ENCODE measurements at places on chromosomes 2 and 18.

GRCh38 chr2:134927195-134927594, 8.6 kb downstream of the CCNT2 start:
- no peak for DNase-seq

- no peak for DNase-seq
Observed at GRCh38 chr2:177747384-177747783, 325.2 kb downstream of the PDE11A start.

DNA sequence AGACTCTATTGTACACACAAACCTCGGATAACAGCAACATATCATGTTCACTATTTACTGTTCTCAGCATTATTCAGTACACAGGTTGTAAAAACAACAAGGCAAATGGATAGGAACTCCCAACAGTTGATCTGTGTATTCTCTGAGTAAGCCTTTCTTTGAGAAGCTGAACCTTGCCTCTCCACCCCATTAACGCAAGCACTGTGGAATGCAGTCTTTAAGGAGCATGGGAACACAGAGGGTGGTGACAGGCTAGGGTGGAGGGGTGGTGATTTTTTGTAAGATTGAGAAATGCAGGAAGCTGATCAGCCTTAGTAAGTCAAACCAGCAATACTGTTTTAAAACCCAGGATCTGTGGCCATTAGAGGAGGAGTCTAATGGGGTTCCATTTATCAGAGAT, 19.6 kb upstream of the SERPINB11 start:
- DNase-seq: no peak

GRCh38 chr2:12855508-12855907, 138.8 kb downstream of the TRIB2 start:
- no peak for DNase-seq

DNA sequence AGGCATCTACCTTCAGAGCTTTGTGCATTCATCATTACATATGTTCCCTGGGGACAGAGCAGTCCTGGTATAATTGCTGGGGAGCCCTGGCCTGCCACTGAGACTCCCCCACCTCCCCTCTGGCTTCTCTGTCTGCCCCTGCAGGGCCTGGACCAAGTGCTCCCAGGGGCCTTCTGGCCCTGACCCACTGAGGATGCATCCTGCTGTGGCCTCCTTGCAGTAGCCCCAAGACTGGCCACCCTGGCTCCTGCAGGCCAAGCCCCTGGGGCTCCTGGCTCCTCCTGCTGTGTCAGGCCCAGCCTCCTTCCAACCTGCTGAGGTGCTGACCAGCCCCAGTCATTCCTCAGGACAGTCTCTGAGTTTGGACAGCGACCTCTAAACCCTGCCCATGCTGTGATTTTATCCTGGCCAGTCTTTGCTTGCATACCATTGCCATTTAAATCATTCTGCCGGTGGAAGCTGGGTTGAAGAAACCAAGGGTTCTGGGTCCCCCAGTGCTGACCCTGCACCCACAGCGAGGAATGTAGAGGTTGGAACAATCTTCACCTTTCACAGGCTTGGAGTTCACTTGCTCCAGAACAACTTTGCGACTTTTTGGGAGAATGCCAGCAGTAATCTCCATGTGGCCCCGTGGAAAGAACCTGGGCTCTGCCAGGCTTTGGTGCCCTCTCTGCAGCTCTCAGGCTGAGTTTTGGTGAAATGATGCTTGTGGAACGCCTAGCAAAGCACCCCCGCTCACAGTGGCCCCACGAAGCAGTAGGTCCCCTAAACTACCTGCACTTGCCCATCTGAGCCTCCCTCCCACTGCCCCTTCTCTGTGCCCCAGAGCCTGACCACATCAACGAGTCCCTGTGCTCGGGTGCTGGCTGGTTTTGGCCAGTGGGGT, 167.3 kb upstream of the GLI2 start:
- no peak for DNase-seq

DNA sequence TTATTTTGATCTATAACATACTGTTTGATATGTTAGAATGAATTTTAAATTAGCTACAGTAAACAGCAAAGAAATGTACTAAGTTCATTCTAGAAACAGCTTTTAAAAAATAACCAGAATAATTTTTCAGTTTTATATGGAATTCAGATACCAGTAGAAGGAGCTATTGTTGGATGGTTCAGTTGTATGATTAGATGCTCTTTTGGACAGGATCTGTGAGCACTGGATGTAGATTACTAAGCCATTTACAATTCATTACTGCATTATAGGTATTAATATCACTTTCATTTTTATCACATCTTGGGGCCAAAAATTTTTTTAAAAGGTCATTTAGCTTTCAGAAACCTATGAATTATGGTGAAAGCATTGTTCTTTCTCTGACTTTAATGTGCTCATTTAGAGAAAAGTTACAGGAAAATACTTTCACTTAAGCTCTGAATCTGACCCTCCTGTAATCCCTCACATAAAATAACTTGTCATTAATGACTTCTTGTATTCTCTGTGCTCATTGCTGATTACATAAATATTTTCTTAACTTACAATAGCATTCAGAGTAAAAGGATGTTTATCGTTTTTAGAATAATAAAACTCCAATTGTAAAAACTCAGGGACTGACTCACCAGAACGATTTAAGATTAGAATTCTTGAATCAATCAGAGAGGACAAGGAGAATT, 750.2 kb downstream of the SLC4A3 start:
- no peak for DNase-seq

- DNase-seq: no peak
Observed at GRCh38 chr2:54546518-54546917, 90.4 kb downstream of the SPTBN1 start.

DNA sequence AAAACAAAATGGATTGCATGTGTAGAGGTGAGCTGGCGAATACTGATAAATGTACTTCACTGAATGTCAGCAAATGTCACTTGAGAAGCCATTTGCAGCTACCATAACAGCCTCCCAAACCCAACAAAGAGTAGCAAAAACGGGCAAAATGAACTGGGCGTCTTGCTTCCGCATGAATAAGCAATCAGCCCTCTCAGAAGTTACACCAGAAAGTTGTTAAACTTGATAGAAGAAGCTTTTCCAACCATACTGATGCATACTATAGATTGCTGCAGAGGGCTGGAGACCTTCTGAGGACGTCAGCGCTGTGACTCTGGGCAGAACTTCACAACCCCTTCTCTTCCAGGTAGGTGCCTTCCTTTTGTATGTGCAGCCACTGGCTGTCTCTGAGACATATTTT, 18.7 kb upstream of the SIX3 start:
- no peak for DNase-seq

- no peak for DNase-seq
Observed at GRCh38 chr2:39447266-39448168, 10.4 kb upstream of the MAP4K3 start.

GRCh38 chr18:35171315-35171987, 69.4 kb upstream of the ZNF397 start:
- no peak for DNase-seq

DNA sequence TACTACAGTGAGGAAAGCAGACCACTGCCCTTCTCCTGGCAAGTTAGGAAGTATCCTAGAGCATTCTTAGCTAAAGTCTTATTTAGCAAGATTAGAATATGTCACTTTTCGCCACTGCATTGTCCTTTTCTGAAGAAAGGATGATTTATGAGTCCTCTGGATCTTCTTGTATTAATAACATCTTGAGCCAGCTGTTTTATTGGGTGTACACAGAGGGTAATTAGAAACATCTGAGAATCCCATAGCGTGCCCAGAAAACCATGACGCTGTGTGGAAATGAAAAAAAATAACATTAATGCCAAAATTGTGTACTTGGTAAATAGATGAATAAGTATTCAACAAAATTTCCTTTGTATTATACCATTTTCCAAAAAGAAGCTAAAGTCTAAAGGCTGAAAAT, 198.7 kb downstream of the LTBP1 start:
- DNase-seq: no peak

GRCh38 chr2:172100935-172101820, 1.5 kb downstream of the DLX2 start:
- DNase-seq: no peak

- DNase-seq: no peak
Observed at GRCh38 chr2:160368988-160369930, 124.3 kb downstream of the RBMS1 start.

- DNase-seq: no peak
Observed at GRCh38 chr2:190847504-190848081, 33.0 kb upstream of the GLS start.

GRCh38 chr2:233455491-233455890, 101.2 kb downstream of the DGKD start:
- DNase-seq: no peak

GRCh38 chr2:161586517-161587167, 37.6 kb upstream of the SLC4A10 start:
- no peak for DNase-seq

- no peak for DNase-seq
Observed at GRCh38 chr18:76490670-76491472, 4.2 kb downstream of the ZNF516 start.

DNA sequence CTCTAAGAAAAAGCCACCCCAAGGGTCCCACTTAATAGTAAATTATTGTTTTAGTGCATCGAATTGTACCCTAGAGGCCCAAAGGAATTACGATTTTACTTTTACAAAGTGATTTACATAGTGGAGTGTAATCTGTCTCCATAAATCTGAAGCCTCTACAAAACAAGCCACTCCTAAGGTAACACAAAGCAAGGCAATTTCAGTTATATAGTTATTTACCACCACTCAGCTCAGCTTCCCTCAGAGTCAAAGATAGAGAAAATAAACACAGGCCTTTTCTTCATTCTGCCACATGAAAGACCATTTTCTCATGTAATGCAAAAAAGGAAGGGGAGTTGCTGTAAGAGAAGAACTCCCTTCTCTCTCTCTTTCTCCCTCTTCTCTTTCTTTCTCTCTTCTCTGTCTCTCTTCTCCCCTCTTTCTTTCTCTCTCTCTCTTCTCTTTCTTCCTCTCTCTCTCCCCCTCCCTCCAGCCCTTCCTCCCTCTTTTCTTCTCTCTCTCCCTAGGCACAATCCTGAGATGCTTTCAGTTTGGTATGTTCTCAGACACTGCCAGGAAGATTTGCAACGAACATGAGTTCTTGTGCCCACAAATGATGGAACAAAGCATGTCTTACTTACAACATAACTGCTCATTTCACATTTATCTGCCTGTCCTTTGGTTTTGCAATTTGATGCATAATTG, 264.5 kb downstream of the BCL2 start:
- DNase-seq: no peak

GRCh38 chr2:6845903-6846302, 19.8 kb downstream of the CMPK2 start:
- DNase-seq: no peak

GRCh38 chr2:152222975-152223637, 47.5 kb upstream of the STAM2 start:
- no peak for DNase-seq

GRCh38 chr2:68536000-68536399, 68.6 kb downstream of the APLF start:
- DNase-seq: no peak

- DNase-seq: no peak
Observed at GRCh38 chr2:62149708-62150107, 46.2 kb upstream of the B3GNT2 start.

- DNase-seq: no peak
Observed at GRCh38 chr2:229775614-229776313, 61.4 kb upstream of the DNER start.

DNA sequence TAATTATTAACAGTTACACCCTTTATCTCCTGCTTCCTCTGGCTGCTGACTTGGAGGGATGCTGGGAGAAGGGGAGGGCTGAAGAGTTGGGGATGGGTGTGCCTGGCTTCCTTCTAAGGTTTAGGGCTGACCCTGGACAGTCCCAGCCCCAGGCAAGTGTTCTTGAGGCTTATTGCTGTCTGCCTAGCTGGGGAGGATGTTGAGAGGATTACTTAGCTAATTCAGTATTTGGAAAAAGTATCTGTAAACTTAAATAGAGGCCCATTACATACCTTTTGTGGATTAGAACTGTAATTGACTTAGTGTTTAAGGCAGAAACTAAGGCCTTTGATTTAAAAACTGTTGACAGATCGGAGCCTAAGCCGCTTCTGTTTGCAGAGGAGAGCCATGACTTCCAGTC, 67.6 kb downstream of the AGAP1 start:
- DNase-seq: no peak

DNA sequence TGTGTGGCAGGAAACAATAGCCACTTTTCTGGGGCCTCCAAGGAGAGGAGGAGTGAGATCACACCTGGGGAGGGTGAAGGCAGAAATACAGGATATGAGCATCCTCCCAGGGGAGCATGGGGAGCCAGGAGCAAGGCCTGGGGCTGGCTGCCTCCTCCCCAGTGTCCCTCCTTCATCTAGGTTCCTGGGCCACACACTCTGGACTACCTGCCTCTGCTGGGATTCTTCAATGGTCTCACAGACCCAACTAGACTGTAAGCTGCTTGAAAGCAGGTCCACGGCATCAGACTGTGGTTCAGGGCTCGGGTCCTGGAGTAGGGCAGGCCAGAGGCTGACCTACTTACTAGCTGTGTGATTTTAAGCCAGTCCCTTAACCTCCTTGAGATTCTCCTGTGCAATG, 94.0 kb downstream of the MCFD2 start:
- DNase-seq: no peak

DNA sequence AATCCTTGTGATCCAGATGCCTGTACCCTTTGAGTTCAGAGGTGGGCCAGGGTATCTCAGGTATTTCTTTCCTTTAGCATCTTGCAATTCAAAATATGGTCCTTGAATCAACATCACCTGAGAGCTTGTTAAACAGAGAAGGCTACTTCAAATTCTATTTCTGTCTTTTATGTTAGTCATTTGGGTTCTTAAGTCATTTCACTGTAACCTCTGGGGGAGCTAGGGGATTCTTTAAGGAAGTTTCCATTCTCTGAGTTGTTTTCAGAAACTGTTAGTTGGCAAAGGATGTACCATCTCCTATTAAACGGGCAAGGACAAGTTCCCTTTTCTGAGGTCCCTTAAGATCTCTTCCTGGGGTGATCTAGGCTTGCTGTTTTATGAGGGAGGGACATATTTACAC, 16.6 kb downstream of the CFLAR start:
- DNase-seq: no peak

DNA sequence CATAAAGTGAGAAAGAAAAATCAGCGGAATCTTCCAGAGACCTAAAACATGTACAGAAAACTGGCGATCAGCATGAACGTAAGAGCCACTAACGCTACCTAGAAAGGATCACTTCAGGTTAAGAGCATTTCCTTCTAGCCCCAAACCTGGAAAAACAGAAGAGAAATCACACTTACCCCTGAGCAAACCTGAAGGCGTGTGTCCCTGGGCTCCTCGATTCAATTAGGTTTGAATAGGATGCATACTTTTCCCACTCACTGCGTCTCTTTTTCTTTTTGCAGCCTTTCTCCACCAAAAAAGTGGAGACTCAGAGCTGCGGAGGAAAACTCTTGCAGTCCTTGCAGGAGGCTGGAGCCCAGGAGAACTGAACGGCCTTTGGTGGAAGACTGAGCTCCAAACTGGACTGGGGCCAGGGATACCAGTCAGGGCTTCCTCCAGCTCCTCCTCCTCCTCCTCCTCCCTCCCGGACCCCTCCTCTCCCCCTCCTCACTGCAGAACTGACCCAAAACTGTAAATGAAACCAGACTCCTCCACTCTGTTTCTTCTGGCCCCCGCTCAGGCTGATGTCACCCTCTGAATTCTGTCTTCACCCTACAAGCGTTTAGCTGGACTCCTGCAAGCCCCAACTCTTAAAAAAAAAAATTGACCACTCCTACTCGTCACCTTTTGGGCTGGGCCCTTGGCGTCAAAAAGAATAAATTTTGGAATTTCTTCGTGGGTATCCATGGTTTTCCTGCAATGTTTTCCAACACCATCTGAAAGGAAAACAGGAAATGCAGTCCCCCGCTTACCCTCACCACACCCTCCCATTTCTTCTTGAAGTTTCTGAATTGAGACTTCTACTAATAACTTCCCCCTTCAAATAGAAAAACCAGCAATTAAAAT, at the start of gene COL6A3:
COL6A3 (minus strand) TSS at position 388 of the 885 bp plus-strand sequence. CDS start 17,347 bp downstream, outside the sequence.
- no peak for DNase-seq
